Stimulated activated CD4-positive, alpha-beta T cell treated with anti-CD3 and anti-CD28 coated beads, Interleukin-4, amount 100 ng/mL, for 48 hours (primary cell): ENCODE measurements at places on chromosomes 13 and 19.

GRCh38 chr19:35143231-35143715 lies at the start of gene FXYD7:
Gene FXYD7, plus strand, starts transcription at chr19:35143255. Its CDS starts 79 bp downstream, at chr19:35143334.
- no peak for DNase-seq

DNA sequence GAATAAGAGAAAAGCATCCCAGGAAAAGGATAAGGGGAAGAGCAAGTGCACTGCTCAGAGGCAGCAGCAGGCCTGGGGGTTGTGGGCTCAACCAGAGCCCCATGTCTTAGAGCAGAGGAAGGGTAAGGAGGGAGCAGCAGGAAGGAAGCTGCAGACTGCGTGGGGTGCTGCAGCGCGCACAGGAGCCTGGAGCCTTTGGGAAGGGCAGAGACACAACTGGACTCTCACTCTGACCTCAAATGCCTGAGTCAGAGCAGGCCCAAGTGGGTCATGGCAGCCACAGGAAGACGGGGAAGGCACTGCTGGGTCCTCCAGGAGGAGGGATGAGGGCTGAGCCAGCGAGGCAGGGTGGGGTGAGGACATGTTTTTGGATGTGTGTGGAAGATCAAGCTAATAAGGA lies 31.6 kb downstream of the SIGLEC7 start:
- DNase-seq, result no peak

- DNase-seq, result no peak
These were observed 228.1 kb downstream of the FGF9 start for GRCh38 chr13:21898945-21899344.

DNA sequence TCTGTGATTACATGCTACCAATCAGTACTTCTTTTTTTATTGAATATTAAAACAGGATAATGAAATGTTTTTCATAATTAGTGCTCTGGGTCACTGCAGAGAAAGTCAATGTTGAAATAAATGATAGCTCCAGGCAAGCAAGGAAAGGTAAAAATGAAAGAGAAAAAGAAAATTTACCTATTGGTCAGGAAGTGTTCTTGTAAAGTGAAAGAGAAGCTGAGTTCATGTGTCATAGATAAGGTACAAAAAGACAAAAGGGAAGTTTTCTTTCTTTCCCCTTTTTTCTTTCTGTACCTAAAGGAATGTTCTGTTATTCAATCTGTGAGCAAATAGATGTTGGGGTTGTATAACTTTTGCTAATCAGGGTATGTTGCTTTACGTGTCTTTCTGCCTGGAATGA lies 197.0 kb downstream of the PCDH9 start:
- DNase-seq, result no peak

DNA sequence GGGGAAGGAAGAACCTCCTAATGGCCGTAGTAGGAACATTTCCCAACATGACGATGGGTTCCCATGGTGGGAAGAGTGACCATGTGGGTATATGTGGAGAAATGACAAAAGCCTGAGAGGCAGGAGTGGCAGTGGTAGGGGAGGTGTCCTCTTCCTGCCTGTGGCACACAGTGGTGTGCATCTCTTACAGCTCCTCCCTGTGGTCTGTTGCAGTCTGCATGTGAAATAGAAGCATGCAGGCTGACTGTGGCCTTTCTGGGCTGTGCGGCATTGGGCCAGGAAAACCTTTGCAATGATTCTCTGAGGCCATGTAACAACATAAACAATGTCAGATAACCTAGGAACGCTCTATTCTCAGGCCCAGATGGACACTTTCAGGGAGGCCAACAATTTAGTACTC lies 84.0 kb downstream of the LACC1 start:
- DNase-seq, result no peak

DNA sequence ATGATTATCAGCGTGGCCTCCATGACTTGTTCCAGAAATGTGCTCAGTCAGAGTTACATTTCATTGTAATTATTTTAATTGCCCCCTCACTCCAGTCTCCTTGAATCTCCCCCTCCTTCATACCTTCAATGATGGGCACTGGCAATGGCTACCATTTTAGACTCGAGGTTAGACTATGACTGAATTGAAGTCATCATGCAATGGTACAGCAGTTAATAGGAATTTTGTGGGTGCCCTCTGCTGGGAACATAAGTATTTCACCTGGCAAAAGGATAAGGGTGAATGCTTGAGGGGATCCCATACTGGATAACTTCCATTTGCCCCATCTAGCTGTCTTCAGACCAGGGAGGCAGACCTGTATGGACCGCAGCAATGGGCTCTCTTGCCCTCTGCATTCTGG lies 32.2 kb upstream of the USP12 start:
- no peak for DNase-seq

- DNase-seq, result no peak
These were observed 112.0 kb downstream of the TBC1D4 start for GRCh38 chr13:75369981-75370380.

DNA sequence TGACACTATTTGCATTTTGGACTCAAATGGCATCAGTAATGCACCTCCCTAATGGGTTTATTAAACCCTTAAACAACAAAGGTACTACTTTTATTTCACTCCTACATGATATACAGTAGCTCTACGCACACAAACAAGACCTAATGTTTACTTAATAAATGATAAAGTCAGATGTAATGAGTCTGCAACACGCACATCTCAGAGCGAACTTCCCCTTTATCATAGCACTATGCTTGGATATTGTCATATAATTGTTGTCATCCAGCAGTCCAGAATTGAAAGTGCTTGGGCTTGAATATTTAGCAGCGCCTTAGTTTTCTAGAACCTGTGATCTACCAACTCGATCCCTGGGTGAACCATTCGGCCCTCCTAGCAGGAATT lies 772 bp downstream of the PARP4 start:
- DNase-seq, result no peak

DNA sequence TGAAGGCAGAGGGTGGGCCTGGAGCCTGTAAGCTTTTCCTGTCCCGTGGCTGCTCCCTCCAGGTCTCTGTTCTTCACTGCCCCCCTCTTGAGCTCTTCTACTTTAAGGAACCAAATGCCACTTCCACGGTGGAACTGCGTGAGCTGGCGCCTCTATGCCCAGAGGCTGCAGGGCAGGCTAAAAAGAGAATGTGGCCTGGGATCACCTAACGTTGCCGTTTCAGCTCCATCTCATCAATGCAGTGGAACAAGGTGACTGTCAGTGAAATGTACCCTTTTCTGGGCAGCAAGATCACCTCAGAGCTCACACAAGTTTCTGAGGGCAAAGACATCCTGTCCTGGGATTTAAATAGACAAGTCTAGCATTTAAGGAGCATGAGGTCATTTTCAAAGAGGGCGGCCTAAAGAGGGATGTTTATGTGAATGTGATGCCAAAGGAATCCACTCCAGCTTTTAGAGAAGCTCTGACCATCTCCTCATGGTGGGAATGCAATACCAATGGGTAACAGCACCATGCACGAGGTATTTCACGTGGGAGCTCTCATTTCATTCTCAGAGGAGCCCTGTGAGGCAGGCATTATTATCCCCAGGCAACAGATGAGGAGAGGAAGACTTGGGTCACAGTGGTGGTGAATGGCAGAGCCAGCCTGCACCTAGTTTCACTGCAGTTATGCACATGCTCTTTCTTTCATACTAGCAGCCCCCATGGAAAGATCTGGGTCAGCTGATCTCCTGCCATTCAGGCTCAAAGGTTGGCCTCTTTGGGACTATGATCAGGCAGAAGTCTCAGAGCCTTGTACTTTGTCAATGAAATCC lies 39.3 kb downstream of the RGCC start:
- DNase-seq, result no peak

GRCh38 chr19:13806728-13807127 lies 11.5 kb downstream of the ZSWIM4 start:
- DNase-seq, result no peak

- no peak for DNase-seq
These were observed 438 bp downstream of the PRKCSH start for GRCh38 chr19:11435833-11436313.

DNA sequence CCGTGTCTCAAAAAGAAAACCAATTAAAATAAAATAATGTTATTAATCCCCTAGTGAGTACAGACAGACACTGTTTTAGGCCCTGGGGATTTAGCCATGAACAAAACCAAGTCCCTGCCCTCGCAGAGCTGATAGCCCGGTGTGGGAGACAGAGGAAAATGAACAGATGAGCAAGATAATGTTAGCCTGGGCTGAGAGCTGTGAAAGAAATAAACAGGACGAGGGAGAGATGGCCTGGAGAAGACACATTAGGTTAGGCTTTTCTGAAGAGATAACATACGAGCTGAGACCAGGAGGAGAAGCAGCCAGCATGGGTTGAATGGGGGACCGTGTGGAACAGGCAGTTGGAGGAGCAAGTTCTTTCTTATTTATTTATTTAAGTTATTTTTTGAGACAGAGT lies 9.0 kb downstream of the RELB start:
- DNase-seq, result no peak

DNA sequence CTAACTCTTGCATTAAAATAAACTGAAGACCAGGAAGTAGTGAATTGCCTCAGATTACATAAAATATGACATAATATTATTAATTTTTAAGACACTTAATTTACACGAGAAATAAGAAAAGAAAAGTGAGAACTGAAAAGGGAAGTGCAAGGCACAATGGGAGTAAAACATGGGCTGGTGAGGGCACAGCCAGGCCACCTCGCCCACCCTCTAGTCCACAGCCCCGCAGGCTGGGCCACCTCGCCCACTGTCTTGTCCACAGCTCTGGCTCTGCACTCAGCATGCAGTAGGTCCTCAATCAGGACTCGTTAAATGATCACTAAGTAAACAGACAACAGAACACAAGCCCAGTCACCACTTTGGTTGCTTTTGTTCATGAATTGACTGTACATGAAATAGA lies 67.8 kb upstream of the ARHGEF7 start:
- no peak for DNase-seq

- no peak for DNase-seq
These were observed 4.9 kb upstream of the PDE4C start for GRCh38 chr19:18230941-18231734.

DNA sequence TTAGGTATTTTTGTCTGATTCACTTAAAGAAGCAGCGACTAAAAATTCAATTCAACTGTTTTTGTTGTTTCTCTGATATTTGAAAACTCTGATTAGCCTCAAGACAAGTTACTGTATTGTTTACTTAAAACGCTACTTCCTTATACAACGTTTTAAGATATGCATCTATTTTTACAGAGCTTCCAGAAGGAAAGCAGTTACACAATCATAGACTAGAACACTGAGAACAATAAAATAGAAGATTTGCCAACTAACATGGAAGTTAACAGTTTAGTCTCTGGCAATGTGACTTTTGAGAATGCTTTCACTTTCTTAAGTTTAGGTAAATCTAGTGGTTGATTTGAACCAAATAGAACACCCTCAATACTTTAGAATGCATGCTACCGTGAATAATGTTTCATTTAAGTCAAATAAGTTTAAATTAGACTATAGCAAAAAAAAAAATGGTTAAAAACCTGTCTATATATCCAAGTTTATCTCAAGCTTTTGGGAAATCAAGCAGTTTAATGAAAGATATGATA lies 614.8 kb downstream of the DACH1 start:
- no peak for DNase-seq

- DNase-seq, result no peak
These were observed 38.3 kb downstream of the ZIC2 start for GRCh38 chr13:100019780-100020356.

DNA sequence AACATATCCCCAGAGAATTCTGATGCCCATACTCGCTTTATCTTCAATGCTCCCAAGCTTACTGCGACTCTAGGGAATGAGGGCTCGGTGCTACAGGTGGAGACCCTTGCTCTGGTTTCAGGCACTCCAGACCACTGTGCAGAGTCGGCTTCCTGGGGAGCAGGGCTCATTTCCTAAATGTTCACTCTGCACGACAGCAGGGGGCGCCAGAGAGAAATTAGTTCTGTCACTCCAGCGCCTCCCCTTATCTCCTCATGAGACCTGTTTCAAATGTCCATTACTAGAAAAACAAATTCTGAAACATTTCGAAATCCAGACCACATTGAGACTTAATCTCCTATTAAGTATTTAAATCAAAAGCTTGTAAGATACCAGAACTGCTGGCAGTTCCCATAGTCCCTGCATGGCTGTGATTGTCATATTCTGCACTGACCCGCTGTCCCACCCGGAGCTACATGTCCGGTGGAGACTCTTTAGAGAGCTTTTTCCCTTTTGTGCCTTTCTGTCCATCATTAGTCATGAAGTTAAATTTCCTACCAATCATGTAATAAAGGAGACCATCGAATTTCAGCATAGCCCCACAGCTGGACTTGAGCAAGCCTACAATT lies 22.4 kb downstream of the EPSTI1 start:
- DNase-seq, result peak; percentile 87

GRCh38 chr19:52343548-52343947 lies 7.5 kb downstream of the ZNF610 start:
- peak; percentile 28 for DNase-seq

- DNase-seq, result no peak
These were observed 99.5 kb downstream of the ZNF675 start for GRCh38 chr19:23587546-23587945.

DNA sequence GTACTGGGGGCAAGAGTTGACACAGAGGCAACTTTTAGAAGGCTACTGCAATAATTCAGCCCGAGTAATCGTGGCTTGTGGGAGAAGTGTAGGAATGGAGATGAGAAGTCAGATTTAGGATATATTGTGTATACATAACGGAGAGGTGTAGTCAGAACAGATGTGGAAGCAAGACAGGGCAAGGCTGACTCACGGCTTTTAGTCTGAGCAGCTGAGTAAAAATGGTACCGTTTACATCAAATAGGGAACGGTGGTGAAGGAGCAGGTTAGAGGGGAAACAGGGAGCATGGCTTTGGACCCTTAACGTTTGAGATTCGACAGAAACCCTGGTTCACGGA lies 796 bp upstream of the LSM14A start:
- peak; percentile 61 for DNase-seq

GRCh38 chr13:90008707-90009149 lies 1338.8 kb upstream of the MIR17HG start:
- no peak for DNase-seq

DNA sequence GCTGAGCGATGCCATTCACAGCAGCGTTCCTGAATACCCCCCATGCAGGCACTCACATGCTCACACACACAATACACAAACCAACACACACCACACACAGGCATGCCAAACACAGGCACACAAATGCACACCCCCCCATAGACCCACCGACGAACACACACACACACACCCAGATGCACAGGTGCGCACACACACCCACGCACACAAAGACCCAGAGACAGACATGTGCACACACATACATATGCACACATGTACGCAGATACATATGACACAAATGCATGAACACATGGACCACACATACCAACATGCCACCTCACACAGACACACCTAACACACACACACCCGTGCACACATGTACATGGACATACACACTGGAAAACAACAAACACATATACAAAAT lies 7.0 kb upstream of the CSNK1G2 start:
- DNase-seq, result no peak

DNA sequence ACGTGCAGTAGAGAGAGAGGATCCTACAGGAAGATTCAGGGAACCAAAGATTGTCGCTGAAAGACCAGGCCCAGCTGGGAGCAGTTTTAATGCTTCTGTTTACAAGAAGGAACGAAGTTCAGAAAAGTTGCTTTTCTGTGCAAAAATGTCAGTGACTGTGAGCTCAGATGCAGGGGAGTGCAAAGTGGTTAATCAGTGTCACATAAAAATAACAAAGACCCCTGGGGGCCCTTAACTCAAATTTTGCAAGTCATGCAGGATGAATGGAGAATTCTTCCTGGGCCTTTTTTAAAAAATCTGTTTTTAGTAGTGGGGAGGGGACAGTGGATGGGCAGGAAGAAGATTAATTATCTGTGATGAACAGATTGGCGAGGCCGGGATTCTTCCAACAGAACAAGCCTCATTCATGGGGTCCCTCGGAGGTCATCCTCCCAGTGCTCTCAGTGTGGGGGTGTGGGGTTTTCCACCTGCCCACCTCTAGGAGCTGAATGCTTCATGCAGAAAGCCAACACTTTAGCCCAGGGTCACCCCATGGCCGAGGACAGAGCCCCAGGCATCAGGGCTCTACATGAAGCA lies 167.2 kb downstream of the UQCRFS1 start:
- DNase-seq, result no peak
